ENCODE measurements at places on chromosomes 2 and 18.

DNA sequence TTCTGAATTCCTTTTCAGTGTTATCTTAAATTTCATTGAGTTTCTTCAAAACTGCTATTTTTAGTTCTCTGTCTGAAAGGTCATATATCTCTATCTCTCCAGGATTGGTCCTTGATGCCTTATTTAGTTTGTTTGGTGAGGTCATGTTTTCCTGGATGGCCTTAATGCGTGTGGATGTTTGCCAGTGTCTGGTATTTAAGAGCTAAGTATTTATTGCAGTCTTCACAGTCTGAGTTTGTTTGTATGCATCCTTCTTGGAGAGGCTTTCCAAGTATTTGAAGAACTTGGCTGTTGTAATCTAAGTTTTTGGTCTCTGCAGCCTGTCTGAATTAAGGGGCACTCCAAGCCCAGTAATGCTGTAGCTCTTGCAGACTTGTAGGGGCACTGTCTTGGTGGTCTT lies 249.3 kb downstream of the ZNF385B start:
- peak; percentile 81 for DNase-seq

DNA sequence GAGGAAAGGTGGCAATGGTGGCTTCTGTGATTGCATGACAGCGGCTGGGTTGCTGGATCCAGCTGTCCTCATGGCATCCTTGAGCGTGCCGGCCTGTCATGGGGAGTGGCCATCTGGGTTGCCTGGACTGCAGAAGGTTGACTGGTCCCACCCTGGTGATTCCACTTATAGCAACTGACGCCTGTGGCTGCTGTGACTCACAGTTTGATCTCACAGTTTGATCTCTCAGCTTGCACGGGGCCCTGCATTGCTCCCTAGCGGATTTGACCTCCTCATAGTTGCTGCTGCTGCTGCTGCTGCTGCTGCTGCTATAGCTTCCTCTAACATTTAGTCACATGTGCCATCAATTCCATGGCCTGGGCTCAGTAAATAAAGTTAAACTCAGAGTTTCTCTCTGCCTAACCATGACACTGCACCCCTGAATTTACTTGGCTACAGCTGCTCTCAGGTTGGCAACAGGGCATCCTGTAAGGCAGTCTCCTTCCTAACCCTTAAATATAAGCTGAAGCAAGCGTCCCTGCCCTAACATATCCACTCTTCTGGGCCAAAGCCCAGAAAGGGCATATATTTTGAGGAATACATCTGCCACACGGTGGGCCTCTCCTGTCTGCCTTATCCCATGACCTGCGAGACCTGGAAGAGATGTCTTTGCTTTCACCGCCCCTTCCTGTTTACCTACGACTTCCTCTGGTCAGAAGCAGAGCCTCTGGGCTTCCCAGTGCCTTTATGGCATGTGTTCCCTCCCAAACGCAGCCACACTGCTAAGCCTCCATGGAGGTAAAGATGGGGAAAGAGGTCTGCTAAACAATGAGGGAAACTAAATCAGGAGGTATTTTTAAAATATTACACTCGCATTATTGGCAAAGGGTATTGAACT lies 37.8 kb upstream of the CCDC150 start:
- DNase-seq: peak; percentile 83

- DNase-seq: no peak
Measured at GRCh38 chr2:136164280-136164776, 46.4 kb upstream of the CXCR4 start.

GRCh38 chr2:174039551-174040416 lies 74.6 kb upstream of the SP3 start:
- DNase-seq: peak; percentile 94

- DNase-seq: no peak
Measured at GRCh38 chr2:72927619-72928550, 10.6 kb downstream of the EMX1 start.

DNA sequence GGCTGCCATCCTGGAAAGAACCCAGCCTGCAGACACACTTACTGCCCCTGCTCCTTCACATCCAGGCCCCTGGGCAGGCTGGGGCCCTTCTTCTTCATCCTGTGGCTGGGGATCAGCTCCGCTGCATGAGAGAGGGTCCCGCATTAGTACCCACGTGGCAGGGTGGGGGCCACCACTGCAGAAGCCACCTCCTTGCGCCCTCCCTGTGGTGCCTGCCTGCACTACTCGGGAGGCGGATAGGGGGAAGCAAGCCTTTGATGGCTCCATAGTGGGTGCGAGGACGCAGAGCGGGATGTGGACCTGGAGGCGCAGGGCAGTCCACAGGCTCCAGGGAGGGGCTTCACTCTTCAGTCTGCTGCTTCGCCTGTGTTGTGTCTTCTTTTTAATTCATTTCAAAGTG lies 46.7 kb downstream of the GPC1 start:
- no peak for DNase-seq

DNA sequence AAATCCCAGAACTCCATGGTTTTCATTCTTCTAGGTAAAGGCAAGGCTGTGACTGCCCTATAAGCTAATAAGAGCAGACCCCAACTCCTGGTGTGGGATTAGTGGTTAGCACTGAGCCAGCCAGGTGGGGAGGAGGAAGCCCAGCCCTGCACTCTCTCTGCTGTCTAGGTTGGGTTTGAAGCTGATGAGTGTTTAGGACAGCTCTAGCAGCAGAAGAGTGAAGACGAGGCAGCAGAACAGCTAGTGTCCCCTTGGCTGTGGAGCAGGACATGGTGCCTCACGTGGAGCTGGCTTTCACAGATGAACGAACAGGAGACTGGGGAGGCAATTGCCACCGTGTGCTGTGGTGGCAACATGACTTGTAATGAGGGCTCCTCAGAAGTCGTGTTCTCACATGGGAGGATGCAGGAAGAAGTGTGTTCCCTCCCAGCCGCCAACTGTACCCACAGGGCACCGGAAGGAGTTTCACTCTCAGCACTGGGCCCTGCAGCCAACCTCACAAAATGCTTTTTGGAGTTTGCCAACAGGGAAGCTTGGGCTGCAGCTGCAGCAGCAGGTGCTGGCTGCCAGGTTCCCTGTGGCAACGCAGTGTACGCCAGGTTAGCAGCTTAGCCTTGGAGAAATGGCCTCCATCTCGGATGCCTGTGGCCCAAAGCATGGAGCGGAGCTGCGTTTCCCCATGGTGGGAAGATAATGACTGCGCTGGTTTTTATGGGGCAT lies 328.2 kb downstream of the SETBP1 start:
- DNase-seq: no peak

- no peak for DNase-seq
Measured at GRCh38 chr2:40037303-40037702, 258.2 kb upstream of the THUMPD2 start.

DNA sequence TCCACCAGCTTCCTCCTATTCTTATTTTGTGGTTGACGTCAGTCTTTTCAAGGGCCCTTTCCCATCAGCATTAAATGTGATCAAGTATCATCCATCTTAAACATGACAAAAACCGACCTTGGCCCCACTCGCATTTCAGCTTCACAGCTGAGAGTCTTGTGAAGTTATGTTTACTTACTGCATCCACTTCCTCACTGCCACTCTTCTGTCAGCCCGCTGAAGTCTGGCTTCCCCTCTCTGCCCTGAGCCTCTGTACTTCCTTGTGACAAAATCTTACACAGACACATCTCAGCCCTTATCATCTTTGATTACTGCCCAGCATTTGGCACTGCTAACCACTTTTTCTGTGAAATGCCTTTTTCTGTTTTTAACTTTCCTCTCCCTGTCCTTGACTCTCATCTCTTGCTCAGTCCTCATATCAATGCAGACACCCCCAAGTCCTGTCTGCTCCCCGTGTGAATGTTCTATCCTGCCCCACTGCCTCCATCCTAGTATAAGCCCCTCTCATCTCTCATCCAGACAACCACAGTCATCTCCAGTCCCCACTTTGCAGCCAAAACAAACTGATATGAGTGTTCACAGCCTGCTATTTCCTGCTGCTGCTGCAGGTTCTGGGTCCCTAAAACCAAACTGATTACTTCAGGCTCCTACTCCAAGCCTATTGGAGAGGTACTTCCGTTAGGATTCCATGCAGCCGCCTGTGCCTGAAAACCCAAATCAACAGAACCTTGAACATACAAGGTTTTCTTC lies 31.4 kb downstream of the FOSL2 start:
- no peak for DNase-seq

DNA sequence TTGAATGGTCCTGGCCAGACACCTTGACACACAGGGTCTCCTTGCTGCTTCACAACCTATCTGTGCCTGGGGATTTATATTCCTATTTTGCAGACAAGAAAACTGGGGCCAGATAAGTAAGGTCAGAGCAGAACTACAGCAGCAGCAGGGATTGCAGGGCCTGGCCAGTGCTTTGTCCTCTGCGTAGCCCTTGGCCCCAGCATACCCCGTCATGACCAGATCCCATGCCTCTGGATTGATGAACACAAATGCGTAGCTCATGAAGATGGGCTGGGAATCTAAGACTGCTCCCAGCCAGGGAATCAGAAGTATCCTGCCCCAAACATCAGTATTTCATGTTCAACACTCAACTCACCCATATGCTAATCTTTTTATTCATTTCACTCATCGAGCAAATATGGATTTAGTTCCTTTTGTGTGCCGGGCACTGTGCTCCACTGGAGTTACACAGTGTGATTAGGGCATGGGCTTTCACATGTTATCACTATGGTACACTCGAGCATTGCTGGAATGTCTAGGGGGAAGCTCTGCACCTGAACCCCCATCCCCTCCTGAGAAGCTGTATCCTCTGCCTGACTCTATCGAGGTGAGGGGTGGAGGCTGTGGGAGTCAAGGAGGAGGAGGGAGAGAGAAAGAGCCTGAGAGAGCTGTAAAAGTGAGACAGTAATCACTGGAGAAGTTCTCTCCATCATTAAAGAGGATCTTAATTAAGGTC lies 143.3 kb downstream of the CYP26B1 start:
- DNase-seq: no peak

- no peak for DNase-seq
Measured at GRCh38 chr18:61334951-61335683, 1.9 kb downstream of the CDH20 start.

Data from fibroblast of skin of abdomen (primary cell).